ENCODE measurements at places on chromosomes 11 and 22. TPM values are rescaled to one million over a fixed set of nuclear protein-coding genes. Genes with fewer than 3 reads are reported as not detected.
A peak's percentile ranks its signal among the peaks of the same experiment; 100 is the strongest.

GRCh38 chr22:17349172-17349571 is 20.1 kb upstream of the CECR2 start:
- no peak for DNase-seq

DNA sequence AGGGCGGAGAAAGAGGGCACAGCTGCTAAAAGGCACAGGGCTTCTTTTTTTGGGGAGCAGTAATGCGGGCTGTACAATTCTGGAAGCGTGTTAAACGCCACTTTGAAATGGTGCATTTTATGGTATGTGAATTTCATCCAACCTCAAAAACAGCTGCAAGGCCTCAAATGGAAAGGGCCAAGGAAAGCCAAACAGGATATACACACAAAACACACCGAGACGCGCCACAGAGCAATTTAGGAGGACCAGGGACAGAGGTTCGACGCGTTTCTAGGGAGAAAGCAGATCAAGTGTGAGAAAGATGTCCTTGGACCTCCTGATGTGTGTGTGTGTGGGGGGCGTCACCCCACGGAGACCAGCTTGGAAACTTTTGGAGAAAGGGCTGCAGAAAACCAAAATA is 31.1 kb downstream of the TSPAN4 start:
- DNase-seq: no peak

DNA sequence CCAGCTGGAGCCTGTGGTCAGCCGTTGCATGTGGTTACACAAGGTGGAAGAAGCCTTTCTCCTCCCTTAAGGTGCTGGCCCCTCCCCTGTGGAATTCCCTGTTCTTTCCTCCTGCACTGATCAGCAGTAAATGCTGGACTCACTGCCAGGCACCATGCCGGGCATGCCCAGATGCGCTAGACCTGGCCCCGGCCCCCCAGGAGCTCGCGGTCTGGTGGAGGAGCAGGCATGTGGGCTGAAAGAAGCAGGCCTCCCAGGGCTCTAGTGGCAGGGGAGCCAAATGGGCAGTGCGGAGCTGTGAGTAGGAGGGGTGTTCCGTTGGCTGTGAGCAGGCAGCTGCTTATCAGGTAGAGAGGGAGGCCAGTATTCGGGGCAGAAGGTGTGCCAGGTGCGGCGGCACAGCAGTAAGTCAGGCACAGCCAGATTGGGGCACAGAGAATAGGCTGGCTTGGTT is 10.2 kb downstream of the DGKZ start:
- no peak for DNase-seq

Gene PAMR1
- total RNA-seq: 15.2 TPM

DNA sequence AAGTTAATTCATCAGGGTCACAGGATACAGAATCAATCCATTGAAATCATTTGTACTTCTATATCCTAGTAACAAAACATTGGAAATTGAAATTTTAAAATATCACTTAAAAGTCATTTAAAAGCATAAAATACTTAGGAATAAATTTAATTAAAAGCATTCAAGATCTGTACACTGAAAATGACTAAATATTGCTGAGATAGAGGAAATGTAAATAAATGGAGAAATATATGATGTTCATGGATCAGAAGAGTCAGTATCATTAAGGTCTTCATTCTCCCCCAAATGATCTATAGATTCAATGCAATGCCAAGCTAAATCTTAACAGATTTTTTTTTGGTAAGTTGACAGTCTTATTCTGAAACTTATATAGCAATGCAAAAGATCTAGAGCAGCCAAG is 49.8 kb downstream of the RRP8 start:
- DNase-seq: no peak

GRCh38 chr11:72985645-72986044 is 156.5 kb downstream of the FCHSD2 start:
- DNase-seq: no peak

DNA sequence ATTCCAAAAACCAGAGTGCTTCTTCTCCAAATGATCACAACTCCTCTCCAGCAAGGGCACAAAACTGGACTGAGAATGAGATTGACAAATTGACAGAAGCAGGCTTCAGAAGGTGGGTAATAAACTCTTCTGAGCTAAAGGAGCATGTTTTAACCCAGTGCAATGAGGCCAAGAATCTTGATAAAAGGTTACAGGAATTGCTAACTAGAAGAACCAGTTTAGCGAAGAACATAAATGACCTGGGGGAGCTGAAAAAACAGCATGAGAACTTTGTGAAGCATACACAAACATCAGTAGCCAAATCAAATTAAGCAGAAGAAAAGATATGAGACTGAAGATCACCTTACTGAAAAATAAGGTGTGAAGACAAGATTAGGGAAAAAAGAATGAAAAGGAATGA is 15.5 kb downstream of the OR52M1 start:
- no peak for DNase-seq

Gene TBRG1
- total RNA-seq: 30.2 TPM

- no peak for DNase-seq
Observed at GRCh38 chr11:11082646-11083045, 224.8 kb upstream of the ZBED5 start.

Gene PRODH
- total RNA-seq: 3.4 TPM

- DNase-seq: no peak
Observed at GRCh38 chr11:57868491-57868890, 106.9 kb downstream of the CTNND1 start.

DNA sequence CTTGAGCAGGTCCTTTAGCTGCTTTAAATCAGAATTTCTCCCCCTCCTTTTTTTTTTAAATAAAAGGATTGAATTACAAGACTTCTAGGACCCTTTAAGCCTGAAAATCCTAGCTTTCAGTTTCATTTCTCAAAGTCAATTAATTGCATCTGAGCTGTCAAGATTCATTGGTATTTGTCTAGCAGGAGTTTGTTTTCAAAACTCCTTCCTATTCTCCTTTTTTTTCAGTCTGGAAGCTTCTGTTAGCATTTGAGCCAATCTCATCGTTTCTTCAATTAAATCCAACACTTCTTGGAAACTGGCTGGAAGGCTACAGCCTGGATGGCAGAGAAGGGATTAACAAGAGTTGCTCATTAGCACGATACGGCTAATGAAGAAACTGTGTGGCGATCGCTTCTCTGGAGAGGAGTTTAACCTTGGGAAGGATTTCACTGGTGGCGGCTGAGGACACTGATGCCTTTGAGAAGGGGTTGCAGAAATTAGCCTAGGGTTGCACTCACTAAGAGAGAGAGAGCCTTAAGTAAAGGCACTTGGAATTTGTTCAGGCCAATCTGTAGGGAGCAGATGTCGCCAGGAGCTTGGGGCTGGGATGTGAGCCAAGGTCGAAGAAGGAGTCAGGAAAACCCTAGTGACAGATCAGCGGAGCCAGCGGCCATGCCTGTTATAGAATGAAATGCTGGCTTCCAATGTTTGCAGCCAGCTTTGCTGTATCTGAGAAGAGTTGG is 43.8 kb upstream of the API5 start:
- DNase-seq: peak; percentile 80

Gene SLC5A1
- total RNA-seq: 0.05 TPM

Gene POTEH
- total RNA-seq: not detected

DNA sequence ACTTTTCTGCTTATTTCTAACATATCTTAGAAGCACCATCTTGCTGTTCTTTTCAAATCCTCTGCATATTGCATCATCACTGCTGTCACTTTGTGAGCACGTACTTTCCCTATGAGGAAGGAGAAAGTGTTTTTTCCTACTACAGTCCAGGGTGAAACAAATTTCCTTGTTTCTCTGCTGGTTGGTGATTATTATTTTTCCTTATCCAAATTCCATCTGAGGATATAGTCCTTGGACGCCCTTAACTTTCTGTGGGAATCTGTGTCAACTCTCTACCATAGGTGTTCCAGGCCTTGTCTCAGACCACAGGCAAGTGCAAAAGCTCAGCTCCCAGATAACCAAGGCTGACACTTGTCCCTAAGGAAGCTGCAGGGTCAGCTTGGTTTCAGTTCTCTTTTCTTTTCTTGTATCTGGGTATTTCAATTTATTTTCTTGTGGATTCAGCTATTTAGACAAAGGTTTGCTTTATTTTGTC is 29.4 kb upstream of the LYVE1 start:
- DNase-seq: no peak

DNA sequence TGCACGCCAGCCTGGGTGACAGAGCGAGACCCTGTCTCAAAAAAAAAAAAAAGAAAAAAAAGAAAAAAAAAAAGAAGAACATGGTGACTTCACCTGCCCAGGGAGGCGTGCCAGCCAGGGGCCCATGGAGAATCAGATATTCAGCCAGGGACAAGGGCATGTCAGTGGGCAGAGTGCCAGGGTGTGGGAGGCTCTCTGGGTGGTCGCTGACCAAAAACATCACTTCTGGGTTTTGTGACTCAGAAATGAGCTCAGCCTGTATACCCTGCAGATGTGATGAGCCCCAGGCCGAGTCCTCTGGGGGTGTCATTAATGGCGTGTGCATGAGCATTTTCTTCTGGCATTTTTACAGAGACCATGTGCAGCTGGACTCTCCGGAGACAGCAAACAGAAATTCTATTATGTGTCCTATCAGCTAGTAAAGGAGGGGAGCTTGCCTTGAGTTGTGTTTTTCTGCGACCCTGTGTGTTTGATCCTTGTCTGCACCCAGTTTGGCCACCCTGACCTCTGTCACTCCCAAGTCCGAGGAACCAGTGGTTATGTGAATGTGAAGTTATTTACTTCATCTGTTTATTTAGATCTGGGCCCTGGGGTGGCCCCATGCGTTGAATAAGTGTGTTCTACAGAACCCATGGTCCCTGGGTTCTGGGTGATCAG is 53.6 kb downstream of the BCR start:
- DNase-seq: no peak

Gene NPAS4
- total RNA-seq: 2.6 TPM

DNA sequence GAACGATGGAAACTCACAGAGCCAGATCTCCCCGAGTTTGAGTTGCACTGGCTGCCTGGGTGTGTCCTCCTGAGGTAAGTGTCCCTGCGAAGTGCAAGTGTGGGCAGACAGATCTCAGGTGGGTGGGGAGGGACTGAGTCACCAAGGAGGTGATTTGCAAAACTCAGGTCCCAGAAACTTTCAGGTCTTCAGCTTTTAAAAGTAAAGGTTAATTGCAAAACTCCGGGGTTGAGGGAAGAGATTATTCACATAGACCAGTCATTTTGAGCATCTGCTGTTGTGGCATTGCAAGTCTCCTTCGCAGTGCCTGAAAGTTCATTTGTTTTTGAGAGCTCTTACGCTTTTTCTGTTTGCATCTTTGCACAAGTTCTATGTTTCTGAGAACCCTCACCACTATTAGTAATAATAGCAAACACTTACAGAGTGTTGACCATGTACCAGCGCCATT is 7.1 kb downstream of the CD44 start:
- no peak for DNase-seq

- DNase-seq: no peak
Observed at GRCh38 chr11:121654843-121655536, 202.2 kb upstream of the SORL1-AS1 start.

- DNase-seq: no peak
Observed at GRCh38 chr11:33709466-33709865, 8.8 kb upstream of the C11orf91 start.

DNA sequence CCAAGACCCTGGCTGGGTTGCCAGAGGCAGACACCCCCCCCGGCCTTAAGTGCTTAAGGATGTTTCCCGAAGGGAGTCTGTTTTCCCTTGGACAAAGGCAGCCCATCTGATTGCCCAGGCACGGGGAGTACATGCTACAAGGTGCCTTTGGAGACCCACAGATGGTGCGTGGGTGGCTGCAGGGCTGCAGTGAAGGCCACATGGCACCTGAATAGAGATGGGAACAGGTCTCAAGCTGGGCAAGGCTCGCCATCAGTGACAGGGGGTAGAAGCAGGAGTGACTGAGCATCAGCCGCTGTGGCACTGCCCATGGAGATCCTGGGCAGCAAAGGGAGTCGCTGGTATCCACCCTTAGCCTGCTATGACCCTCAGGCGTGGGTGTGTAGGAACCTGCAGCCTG is 2.4 kb downstream of the RTL6 start:
- no peak for DNase-seq

Gene ARHGEF17
- total RNA-seq: 99.1 TPM

DNA sequence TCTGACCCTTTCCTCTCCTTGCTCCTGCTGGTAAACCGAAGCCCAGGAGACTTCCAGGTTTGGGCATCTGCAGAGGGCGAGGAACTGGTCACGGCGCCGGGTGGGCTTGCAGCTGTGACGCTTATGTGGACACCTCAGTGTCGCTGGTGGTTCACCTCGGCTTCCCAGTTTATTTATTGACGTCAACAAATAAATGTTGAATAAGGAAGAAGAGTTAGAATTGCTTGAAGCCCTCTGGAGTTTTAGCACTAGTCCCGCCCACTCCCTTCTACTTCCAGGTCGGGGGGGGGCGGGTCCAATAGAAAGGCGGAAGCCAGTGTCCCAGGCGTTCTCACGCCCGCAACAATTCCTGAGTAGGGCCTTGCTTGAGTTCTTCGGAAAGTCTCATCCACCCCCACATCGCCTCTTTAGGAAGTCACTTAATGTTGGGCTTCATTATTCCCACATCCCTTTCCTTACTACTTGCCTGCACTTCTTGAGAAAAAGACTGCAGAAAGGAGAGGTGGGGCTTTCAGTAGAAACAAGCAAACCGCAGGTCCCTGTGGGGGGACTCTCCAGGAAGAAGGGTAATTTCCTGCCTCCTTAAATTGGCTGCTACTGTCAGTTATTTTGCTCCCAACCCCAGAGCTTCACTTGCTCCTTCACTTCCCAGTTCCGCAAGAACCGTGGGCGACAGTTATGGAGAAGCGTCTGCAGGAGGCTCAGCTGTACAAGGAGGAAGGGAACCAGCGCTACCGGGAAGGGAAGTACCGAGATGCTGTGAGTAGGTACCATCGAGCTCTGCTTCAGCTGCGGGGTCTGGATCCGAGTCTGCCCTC is at the start of gene TTC9C:
Gene TTC9C, plus strand, starts transcription at position 316 of the 818 bp plus-strand sequence. Its CDS starts 363 bp downstream, at position 679.
- DNase-seq: peak; percentile 93

GRCh38 chr11:62077132-62077531 is 46.7 kb upstream of the INCENP start:
- no peak for DNase-seq

DNA sequence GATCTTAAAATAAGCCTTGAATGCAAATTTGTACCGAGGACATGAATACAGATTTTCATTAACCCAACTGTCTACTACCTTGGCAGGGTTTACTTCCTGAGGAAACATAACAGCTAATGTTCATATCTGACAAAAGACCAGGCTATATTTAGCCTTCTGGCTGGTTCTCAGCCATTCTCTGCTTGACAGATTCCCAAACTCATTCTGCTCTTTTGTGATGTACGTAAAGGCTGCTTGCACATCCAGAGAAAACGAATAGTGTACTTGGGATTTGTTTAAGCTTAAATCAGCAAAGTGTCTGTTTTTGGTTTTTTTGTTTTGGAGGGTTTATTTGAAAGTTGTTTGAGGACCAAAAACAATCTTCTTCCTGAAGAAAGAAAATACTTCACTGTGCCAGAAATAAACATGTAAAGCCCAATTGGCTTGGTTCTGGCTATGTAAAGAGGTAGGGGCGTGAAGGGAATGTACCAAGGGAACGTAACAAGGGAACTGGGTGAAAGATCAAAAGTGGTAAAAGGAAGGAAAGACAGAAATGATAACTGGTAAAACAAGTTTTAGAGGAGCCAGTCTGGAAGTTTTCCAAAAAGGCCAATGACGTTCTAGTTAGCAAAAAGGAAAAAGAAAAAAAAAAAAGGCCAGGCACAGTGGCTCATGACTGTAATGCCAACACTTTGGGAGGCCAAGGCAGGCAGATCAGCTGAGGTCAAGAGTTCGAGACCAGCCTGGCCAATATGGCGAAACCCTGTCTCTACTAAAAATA is 21.4 kb upstream of the CRTAM start:
- DNase-seq: no peak

Data from posterior vena cava (tissue), 2 donors.